Renal pelvis (tissue), 12 donors: ENCODE measurements at places on chromosomes 12 and 14. TPM values are rescaled to one million over a fixed set of nuclear protein-coding genes. Genes with fewer than 3 reads are reported as not detected.

DNA sequence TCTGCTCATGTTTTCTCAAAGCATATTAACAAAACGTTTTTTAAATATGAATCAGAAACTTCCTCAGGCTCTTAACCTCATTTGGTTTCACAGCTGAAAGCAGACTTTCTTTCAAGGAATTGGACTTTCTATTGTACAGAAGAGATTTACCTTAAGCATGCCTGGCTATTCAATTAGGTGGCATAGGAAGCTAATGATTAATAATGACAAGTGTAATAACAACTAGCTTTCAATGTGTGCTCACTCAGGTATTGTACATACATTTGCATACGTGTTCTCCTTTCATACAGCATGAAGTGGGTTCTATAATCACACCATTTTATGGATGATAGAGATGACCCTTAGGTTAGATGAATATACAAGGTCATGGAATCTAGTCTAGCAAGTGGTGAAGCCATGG is 115.7 kb downstream of the ANO6 start:
- DNase-seq, result no peak

DNA sequence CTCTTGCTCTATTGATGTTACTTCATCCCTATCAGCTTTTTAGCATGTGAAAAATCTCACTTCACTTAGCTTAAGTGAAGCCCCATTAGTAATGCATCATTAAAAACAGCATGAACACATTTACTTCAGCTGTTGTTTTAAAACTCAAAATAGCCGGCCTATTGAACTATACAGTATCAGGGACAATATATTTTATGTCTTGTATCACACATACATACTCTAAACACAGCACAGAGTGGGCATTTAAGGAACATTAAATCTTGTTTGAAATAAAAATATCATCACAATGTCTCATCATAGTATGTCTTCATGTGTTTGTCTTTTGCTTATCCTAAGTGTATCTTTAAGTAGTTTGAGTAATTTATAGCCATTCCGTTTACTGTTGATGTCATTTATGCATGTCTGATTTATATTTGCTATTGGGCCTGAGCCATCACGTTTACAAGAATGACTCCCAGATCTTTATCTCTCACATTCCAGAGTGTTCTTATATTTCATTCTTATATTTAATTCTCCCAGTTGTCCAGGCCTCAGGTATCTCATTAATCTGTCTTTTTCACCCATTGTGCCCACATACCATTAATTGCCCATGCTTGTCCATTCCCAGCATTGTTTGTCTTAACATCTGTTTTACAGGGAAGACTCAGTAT is 57.5 kb downstream of the ARHGAP5 start:
- peak; percentile 70 for DNase-seq

GRCh38 chr14:54590481-54590880 is 23.6 kb downstream of the SAMD4A start:
- DNase-seq, result no peak

DNA sequence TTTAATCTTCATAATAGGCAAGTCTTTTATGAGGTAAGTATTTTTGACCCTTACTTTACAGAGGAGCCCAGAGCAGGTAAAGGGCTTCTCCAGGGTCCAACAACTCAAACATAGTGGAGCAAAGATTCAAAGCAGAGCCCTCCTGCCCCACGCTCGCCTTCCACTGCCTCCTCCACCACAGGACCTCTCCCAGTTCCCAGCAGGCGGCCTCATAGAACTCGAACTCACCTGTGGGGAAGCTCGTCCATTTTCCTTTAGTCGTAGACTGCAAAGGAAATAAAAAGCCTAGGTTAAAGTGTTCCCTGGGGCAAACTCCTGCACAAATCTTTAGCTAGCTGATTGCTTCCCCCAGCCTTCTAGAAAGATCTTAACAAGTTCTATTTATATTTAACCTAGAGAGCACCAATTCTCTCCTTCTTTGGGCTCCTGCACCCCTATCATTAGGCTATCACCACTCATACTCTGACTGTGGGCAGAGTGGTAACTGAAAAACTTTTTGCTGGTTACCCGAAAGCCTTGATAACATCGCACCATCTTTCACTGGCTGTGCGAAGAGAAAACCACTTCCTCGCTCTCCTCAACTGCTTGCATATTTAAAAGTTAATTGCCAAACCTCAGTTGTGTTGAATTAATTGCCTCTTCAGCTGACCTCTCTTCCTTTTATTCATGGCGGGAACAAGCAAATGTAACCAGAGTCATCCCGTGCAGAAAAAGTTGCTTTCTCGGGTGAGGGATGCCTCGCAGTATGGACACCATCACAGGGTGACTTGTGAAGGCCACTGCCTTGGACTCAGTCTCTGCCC is 299.6 kb downstream of the DPF3 start:
- DNase-seq, result no peak

DNA sequence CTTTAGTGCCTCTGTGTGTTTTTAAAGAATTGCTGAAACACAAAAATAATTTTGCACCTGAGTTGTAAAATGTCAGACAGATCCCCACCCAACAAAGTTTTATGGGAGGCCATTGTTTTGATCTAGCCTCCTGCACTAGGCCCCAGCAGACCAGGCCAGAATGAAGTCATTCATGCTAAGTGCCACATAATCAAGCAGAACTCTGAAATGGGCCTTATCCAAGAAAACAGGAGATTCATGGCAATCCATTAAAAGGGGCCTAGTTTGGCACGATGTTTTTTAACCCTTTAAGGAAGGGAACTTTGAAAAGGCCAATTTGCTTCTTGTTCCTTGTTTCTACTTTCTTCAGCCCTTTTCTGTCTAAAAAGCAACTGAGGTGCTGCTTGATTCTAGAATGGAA is 260.9 kb downstream of the ITPR2 start:
- no peak for DNase-seq

- DNase-seq, result no peak
These were observed 358.0 kb upstream of the RPL10L start for GRCh38 chr14:47009615-47010014.

Gene RIPK3
- polyA plus RNA-seq, result 3.3 TPM

GRCh38 chr12:96146747-96147146 is 47.4 kb upstream of the ELK3 start:
- no peak for DNase-seq

DNA sequence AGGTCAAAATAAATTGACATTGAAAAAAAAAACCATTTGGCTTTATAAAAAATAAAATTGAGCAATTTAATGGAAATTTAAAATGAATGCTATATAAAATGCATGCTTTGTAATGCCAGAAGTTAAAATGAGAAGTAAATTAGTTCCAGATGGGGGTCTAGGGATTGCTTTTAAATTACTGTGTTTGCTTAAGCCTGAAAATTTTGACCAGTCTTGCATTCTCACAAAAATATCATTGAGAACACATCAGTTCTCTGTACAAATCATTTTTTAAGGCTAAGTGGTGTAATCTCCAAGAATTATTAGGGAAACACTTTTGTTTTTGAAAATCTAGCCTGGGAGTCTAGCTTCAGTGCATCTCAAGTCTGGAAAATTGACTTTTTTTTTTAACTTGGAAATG is 90.7 kb downstream of the RERG start:
- no peak for DNase-seq

DNA sequence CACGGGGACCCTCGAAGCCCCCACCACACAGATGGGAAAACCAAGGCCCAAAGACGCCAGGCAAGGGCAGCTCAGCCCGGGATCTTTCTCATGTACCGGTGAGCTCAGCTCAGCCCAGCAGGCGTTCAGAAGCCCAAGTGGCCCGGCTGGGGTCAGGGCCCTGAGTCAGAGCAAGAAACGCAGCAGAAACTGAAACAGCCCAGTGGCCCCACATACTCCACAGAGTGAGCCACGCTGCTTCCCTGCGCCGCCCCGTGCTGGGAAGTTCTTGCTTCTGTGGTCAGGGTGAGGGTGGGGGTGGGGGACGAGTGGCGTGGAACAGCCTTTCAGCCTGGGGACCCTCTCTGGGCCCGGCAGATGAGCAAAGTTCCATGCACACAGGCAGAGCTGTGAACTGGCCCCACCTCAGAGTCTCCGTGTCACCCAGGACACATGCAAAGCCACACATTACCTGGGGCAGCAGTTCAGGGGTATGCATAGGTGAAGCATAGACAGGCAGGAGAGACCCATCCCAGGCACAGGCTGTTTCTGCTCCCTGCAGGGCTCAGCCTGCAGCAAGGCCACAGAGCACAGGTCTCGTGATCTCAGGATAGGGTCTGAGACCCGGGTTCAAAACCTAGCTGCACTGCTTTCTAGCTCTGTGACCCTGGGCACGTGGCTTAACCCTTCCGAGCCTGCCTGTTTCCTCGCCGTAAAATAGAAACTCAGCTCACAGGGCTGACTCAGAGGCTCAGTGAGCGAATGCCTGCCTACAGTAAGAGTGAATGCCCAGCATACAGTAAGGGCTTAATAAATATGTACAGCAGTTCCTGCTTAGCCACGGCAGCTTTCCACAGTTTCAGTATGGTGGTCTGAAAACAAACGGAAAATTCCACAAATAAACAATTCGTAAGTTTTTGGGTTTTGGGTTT is 21.6 kb downstream of the NCOR2 start:
- no peak for DNase-seq

DNA sequence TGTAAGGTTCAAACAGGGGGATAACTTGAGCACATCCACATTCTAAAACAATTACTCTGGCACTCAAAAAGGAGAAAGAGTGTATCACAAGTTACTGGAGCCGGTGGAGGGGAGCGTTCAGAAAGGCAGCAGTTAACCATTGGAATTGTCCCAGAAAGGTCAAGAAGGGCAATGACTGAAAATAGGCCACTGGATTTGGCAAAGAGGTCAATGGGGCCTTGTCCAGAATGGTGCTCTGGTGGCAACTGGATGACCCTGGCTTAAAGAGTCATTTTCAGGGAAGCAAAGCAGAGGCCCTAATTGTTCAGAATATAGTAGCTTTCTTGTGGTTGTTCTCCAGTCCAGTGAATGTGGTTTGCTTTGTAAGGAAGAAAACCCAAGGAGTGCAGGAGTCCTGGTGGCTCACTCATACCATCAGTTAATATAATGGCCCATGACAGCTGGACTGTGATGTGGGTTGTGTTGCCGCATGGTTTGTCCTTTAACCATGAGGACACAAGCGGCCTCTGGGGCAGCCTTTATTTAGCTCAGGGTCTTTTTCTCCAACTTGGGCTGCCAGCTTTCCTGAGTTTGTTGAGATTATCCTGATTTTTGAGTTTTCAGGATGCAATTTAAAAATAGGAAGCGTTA is 142.8 kb upstream of the PELI2 start:
- no peak for DNase-seq

Gene TTC6
- polyA plus RNA-seq, result 0.55 TPM

- DNase-seq, result peak; percentile 80
These were observed 75.1 kb downstream of the IRF2BPL start for GRCh38 chr14:76953311-76953945.

DNA sequence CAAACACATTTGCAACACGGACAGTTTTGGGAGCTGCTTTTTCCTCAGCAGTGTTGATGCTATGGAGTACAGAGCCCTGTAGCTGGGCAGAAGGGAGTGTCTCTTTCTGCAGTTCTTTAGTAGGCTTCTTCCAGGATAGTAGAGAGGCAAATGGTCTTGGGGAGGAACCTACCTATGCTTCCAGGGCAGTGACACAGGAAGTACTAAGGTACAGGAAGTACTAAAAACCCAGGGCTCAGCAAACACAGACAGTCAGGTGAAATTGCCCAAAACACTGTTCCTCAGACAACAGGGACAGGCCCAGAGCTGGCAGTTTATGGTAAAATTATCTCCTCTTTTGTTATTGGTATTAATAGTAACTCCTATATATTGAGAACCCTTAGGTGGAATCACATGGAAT is 217.6 kb downstream of the TTC8 start:
- no peak for DNase-seq

GRCh38 chr14:94388384-94389103 is at the start of gene SERPINA1:
Gene SERPINA1, minus strand, starts transcription at chr14:94388602. Its CDS starts 5,365 bp downstream, at chr14:94383237.
- DNase-seq, result no peak

Gene EMP1
- 99.3 TPM for polyA plus RNA-seq

GRCh38 chr14:57732463-57733285 is 133.2 kb downstream of the SLC35F4 start:
- peak; percentile 51 for DNase-seq

GRCh38 chr14:52266782-52267181 is 716 bp upstream of the PTGDR start:
- DNase-seq, result no peak

Gene PCED1B
- polyA plus RNA-seq, result 6.3 TPM

DNA sequence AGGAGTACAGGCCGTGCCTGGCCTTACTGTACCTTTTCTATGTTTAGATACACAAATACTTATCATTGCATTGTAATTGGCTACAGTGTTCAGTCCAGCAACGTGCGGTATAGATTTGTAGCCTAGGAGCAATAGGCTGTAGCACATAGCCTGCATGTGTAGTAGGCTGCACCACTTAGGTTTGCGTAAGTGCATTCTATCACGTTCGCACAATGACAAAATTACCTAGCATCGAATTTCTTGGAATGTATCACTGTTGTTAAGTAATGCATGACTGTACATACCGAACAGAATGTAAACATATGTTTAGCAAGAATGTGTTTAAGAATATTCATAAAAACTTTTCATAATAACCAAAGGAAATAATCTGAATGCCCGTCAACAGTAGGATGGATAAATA is 31.9 kb downstream of the VRTN start:
- DNase-seq, result no peak

- no peak for DNase-seq
These were observed 1.4 kb upstream of the KIF5A start for GRCh38 chr12:57548488-57548887.

DNA sequence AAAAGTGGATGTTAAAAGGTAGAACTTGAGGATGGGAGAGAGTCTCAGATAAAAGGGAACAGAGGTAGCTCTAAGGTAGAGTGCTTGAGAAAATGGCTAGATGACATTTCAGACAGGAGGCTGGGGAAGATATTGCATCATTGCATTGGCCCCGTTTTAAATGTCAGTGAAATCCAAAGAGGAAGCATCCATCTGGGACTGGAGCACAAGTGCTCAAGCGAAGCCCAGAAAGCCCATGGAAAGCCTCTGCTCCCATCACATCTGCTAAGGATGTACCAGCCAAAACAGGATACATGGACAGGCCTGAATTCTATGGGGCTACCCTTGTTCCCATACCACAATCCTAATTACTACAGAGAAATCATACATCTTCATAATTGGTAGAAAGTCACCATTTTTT is 581.5 kb upstream of the TMEM132C start:
- no peak for DNase-seq

GRCh38 chr14:90548455-90548854 is 151.6 kb downstream of the CALM1 start:
- no peak for DNase-seq

- DNase-seq, result no peak
These were observed 338.6 kb downstream of the PCNX1 start for GRCh38 chr14:71245659-71246361.

Gene CCDC198
- polyA plus RNA-seq, result 595 TPM

DNA sequence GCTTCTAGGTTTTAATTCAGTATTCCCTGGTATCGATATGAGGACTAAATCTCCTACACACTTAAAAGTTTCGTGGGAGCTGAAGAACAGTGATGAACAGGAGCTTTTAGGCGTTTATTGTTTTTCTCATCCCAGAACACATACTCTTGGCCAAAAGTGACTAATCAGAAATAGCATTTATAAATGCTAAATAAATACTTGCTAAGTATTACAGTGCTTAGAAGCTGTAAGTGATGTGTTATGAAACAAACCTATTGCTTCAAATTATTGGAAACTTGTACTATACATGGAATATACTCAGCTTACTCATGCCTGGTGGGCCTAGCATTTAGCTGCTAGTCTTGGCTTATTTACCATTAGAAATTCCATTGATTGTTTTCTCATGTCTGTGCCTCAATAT is 24.9 kb downstream of the FRS2 start:
- no peak for DNase-seq
